ENCODE measurements at places on chromosomes 4 and X.
A peak's percentile ranks its signal among the peaks of the same experiment; 100 is the strongest.

- DNase-seq: no peak
These were observed 27.8 kb downstream of the DIPK2B start for GRCh38 chrX:45172890-45173289.

DNA sequence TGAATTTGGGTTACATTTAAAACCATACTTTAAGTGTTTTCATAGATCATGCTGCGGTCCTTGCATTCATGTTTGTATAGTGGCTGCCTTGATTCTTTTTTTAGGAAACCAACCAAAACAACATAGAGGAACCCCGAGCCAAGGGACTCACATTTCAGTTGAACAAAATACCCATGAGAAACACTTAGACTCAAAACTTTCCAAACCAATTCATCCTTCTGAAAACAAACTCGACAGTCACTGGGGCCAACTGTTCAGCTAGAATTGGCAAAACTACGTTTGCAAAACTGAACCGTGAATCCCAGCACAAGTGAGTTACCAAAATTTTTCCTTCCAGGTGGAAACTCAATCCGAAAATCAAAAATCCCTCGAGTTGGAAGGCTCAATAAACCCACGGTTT, 1.4 kb downstream of the ADGRA3 start:
- DNase-seq: no peak

GRCh38 chr4:181507938-181508337, 735.3 kb upstream of the TENM3 start:
- DNase-seq: no peak

GRCh38 chr4:145390571-145390970, 91.1 kb upstream of the SMAD1 start:
- no peak for DNase-seq

GRCh38 chr4:80004319-80004718, 68.7 kb downstream of the ANTXR2 start:
- DNase-seq: no peak

DNA sequence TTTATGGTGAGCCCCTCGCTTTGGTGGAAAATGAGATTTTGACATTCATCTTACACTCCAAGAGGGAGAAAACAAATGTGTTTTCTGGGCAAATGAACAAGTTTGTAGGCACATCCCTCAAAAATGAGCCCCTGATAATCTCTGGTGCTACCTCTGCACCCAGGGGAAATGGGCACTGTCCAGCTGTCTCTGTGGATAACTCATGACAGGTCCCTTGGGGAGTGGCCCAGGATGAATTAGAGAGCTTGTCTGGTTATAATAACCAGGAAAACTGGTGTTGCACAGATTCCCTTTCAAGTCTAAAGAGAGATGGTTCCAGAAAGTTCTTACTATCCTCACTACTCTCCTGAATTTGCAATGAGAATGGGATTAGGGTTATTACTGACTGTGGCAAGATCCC, 7.5 kb downstream of the RASL11B start:
- no peak for DNase-seq

DNA sequence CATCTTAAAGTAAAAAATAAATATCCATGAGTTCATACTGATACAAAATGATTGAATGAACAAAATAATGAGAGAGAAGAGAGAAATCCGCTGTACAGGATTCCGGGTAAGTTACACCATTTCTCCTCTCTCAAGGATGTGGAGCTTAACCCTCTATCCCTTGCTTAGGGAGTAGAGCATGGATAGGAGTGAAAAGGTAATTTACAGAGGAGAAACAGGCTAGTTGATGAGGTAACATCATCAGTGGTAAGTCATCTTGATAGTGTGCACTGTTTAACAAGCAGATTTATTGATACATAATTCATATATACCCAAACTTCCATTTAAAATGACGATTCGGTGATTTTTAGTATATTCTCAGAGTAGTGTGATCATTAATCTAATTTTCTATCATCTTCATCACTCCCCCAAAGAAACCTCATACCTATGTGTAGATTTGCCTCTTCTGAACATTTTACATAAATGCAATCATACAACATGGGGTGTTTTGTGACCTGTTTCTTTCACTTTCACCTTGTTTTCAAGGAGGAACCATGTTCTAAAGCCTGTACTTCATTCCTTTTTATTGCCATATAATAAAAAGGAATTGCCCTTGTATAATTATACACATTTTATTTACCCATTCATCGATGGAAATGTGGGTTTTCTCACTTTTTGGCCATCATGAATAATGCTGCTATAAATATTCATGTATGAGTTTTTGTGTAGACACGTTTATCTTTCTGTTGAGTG, 34.8 kb downstream of the F11 start:
- no peak for DNase-seq

DNA sequence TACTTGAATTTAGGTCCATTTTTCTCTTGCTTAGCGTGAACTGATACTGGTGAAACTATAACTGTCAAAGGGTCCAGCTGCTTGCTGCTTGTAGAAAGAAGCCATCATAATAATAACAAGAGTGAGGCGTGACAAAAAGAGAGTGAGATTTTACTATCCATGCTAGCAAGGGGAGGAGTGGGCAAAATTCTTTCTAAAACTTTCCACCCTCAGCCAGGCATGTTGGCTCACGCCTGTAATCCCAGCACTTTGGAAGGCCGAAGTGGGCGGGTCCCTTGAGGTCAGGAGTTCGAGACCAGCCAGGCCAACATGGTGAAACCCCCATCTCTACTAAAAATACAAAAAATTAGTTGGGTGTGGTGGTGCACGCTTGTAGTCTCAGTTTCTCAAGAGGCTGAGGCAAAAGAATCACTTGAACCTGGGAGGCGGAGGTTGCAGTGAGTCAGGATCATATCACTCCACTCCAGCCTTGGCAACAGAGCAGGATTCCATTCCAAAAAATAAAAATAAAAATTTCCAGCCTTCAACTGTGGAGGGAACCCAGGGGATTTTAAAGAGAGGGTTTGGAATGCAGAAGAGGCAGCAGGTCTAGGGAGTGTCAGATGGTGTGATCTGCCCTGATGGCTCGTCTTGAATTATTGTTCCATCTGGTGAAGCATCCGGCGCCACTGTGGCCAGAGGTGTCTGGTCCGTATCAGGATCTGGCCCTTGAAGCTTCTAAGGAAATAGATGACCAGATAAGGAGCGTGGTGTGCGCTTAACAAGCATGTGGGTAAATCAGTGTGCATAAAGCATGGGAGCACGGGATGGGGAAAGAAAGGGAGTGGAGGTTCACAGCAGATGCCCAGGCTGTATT, 51.8 kb downstream of the LRP2BP start:
- no peak for DNase-seq

- DNase-seq: no peak
These were observed 291.9 kb upstream of the TENM3 start for GRCh38 chr4:181951265-181951664.

GRCh38 chr4:140406292-140406691, 21.2 kb downstream of the CLGN start:
- no peak for DNase-seq

DNA sequence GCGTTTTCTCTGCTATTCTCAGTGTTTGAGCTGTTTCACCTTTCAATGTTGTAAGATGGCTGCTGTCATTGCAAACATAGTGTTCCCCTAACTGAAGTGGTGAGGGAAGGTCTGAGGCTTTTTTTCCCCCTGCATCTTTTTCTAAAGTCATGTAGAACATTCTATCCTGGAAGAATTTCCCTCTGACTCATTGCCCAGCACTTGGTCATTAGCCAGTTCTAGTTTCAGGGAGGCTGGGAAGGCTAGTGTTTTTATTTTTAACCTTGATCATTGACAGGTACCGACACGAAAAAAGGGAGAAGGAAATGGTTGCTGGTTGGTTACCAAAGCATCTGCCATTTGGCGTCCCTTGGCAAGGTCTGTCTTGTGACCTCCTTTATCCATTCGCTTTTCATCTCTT, 6.6 kb downstream of the LANCL3 start:
- DNase-seq: no peak

DNA sequence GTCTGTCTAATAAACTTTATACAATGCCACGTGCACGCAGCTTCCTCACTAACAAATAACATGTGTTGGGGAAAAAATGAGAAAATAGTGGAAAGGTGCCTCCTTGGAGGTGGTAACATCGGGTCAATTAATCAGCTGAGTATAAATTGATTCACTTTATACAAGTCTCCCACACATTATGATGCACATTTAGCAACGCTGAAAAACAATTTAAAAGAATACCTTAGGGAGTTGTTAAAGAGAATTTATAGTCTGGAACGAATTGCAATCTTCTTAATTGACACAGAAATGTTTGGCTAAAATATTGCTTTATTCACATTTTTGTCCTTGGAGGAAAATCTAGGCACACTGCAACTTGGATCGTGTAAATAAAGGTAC, 84.2 kb downstream of the HPRT1 start:
- DNase-seq: no peak

DNA sequence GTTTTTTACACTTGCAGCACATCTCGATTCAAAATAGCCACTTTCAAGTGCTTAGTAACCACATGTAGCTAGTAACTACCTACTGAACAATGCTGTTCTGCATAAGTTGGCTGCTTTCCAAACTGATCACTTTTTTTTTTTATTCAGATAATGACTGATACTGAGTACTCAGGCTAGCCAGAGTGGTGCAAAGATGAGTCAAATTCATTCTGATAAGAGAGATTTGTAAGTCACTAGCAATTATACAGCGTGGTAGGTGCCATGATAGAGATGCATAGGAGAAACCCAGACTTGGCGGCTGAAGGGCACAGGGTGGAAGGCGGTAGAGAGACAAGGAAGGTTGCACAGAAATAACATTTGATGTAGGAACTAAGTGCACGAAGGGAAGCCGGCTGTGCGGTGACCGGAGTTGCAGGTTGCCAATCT, 357 bp upstream of the IGBP1 start:
- no peak for DNase-seq

- DNase-seq: peak; percentile 59
These were observed 465 bp downstream of the HAUS7 start for GRCh38 chrX:153469811-153470410.

DNA sequence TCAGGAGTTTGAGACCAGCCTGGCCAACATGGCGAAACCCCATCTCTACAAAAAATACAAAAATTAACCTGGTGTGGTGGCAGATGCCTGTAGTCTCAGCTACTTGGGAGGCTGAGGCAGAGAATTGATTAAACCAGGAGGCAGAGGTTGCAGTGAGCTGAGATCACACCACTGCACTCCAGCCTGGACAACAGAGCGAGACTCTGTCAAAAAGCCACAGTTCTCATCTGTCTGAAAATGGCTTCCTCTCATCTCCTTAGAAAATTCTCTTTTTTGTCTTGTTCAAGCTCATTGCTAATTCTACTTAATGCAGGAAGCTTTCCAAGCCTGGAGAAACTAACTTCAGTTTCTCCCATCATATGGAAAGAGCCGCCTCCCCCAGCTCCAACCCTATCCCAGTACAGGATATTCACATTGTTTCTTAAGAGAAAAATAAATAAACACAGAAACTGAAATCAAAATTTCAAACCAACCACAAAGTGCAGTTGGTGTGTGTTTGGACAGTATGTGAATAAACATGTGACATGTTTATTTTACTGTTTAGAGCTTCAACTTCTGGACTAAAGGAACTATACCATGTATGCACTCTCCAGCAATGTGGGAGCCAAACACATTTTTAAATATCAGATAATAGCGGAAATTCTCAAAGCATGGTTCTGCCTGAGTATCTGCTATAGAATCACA, 55.0 kb upstream of the GAB1 start:
- DNase-seq: no peak

GRCh38 chr4:172157946-172158345, 344.7 kb downstream of the GALNTL6 start:
- no peak for DNase-seq

DNA sequence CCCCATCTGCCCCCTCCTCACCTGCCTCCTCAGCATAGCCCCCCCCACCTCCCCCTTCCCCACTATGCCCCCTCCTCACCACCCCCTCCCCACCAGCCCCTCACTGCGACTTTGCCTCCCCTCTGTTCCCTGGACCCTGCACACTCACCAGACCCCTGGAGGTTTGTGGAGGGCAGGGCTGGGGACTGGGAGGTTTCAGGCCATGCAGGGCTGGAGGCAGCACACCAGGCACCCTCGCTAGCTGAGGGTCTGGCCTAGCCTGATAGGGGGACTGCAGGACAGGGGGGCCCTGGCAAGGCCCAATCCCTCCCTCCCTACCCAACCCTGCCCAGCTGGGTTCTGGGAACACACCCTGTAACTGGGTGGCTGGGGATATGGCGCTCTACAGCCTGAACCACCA, 28.0 kb downstream of the TACC3 start:
- DNase-seq: no peak

DNA sequence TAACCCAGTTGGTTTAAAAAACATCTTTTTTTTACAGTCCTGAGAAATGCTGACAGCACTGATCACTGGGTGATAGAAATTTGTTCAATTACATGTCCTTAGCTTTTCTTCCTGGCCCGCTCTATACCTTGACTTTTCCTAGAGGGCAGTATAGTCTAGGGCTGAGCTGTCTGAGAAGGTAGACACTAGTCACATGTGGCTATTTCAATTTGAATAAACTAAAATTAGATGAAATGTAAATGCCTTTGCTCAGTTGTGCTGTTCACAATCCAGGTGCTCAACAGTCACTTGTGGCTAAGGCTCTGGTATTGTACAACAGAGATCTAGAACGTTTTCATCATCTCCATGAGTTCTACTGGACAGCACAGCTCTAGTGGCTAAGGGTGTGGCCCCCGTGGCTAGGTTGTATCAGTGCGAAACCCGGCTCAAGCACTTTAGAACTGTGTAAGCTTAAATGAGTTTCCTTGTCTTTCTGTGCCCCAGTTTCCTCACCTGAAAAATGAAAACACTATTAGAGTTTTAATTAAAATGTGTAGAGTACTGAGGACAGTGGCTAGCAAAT, 111.6 kb upstream of the WDR17 start:
- DNase-seq: no peak

GRCh38 chrX:41863343-41864203, 59.8 kb downstream of the CASK start:
- no peak for DNase-seq

DNA sequence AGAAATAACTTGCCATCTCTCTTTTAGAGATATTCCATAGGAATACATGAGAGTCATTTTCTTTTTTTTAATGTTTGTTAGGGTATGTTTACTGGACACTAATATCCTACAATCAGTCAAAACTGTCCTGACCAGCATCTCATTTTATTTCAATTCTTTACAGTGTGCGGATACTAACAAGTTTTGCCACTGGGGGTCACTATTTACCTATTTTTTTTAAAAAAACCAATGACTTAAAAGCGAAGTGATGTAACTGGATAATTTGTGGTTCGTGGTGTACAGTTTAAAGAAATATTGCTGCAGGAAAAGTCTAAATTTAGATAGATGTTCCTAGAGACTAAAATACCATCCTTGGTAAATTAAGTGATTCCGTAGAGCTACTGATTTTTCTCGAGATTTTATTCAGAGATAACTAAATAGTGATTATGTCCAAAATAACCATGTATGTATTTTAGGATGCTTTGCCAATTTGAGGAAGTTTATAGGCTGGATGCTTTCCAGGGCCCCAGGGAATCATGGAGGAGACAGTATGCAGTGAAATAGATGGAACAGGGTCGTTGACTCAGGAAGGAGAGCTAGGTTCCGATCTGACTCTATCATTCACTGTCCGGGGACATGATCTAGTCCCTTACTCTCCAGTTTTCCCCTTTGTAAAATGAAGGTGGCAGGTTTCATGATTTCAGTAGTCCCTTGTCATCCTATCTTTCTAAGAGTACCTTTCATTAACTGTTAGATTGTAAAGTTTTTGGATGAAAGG, 34.0 kb upstream of the GNPDA2 start:
- no peak for DNase-seq

All from stimulated activated CD4-positive, alpha-beta T cell treated with anti-CD3 and anti-CD28 coated beads, Interleukin-15, amount 100 ng/mL, for 24 hours (primary cell).